Mesenteric fat pad (tissue), 1 donor: ENCODE measurements at places on chromosomes 11 and 22.

DNA sequence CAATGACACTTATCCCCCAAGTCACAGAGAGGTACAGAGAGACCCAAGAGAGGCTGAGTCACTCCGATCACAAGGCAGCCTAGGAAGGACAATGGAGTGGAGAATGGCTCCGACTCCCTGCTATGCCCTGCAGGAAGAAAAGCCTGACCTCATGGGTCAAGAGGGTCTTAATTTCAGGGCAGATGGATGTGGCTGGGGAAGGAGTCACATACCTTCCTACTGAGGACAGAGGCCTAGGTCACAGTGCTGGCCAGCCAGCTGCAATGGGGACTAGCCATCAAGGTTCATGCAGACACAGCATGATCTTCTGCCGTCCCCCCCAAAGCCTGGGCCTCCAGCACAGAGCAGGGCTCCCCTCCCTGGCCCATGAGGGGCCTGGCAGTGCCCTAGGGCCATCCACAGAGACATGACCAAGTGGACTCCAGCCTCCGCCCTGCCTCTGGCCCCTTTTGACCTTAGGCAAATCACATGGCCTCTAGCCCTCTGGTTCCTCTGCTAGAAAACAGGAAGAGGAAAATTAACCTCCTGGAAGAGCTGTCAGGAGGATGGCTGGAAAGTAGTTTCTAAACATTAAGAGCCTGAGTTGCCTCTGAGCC, 1.8 kb downstream of the ARRB1 start:
- no peak for DNase-seq

GRCh38 chr11:60376601-60377000, 1.7 kb upstream of the MS4A7 start:
- no peak for DNase-seq

GRCh38 chr11:47641600-47642098, 710 bp downstream of the MTCH2 start:
- no peak for DNase-seq

- DNase-seq: no peak
Measured at GRCh38 chr11:2193099-2193887, 21.7 kb upstream of the TH start.

DNA sequence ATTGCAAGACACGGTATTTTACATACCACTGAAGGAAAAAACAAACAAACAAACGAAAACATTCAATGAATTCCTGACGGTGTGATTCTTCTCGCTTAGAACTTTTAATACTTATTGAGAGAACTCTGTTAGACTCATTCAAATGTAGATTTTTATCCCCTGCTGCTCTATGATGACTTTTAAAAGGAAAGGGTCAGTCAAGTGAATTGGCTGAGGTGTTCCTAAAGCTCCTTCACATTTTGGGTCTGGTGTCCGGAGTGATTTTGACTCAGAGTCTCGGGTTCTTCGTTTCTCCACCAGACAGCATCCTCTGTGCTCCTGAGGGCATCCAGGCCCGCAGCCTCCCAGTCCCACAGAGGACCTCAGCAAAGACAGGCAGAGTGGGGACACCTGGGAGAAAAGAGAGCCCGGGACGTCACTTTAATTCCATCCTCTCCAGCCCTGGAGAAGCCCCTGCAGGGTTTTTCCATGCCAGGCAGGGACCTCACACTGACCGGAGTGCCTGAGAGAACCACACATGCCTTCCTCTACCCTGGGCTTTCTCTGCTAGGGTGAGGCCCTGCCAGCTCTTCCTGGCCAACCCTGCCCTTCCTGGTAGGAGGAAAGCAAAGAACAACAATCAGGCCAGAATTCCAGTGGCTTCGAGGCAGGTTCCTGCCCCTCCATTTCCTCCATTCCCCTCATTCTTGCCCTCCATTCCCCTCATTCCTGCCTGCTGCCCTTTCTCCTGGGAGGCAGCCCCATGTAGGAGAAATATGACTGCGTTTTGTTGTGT, 1.4 kb upstream of the CSF2RB start:
- DNase-seq: no peak

GRCh38 chr22:29342177-29342576, 26.7 kb upstream of the RASL10A start:
- DNase-seq: no peak

- no peak for DNase-seq
Measured at GRCh38 chr22:42313804-42314581, 43.5 kb upstream of the TCF20 start.

- DNase-seq: no peak
Measured at GRCh38 chr11:111736621-111737443, 29.4 kb downstream of the PPP2R1B start.

DNA sequence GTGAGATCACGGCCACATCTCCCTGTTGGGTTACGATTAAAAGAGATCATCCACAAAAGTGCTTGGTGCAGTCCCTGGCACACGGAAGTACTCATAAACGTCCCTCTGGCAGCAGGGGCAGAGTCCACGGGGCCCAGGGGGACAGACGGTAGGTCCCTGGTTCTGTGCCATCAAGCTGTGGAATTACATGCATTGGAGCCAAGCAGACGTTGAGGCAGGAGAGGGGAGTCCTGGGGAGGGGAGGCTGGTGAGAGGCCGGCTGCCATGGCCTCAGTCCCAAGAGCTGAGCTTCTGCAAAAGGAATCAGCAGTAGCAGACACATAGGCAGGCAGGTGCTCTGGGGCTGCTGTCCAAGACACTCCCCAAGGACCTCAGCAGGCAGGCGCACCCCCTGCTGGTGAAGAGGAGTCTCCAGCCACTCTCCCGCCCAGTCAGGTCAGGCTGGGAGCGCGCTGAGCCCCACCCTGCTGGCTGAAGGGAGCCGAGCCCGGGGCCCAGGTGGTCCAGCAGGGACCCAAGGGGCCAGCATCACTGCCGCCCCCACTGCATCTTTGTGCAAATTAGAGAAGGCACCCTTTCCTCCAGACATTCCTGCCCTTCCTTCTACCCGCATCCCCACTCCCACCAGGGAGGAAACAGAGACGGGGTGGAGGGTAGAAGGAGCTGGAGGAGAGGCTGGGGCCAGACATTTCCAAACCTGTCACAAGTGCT, 7.6 kb upstream of the KCTD17 start:
- no peak for DNase-seq

GRCh38 chr11:94325681-94326080, 21.3 kb downstream of the IZUMO1R start:
- no peak for DNase-seq

DNA sequence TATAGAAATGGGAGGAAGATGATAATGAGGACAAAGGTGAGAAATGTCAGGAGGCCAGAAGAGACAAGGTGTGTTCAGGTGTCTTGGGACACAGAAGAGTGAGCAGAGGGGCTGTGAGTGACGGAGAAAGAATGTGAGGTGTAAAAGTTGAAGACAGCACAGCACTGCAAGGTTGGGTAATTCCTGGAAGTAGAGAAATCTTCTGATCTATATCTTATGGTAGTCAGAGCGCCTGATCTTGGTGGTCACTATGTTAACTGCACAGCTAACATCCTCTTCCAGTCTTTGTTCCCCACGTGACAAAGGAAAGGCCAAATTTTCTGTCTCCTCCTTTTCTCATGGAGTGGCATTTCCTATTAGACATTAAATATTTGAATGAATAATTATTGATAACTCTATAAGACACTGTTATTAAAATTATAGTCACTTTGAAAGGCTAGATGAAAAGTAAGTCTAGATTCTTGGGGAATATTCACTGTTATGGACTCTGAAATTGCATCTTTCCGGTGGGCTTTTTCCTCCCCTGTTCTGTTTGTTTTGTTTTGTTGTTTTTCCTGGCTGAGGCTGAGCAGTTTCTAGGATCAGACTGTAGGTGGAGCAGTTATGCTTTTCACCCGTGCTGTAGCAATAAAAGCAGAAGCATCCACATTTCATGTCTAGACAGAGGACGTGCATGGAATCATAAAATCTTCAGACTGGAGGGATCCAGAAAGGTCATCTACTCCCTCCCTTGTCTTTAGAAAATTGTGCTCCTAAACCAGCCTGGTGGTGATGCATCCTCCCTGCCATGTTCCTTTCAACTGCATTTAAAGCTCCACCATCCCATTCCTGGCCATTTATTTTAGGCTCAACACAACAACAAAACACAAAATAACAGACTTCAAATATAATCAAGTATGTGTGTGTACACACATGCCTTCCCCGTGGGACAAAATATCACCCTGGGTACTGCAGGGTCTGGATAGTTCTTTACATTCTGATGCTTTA, 26.6 kb downstream of the SC5D start:
- DNase-seq: no peak

GRCh38 chr11:10331548-10332289, 26.8 kb downstream of the ADM start:
- DNase-seq: no peak

GRCh38 chr11:9506489-9507276, 45.9 kb downstream of the ZNF143 start:
- no peak for DNase-seq

DNA sequence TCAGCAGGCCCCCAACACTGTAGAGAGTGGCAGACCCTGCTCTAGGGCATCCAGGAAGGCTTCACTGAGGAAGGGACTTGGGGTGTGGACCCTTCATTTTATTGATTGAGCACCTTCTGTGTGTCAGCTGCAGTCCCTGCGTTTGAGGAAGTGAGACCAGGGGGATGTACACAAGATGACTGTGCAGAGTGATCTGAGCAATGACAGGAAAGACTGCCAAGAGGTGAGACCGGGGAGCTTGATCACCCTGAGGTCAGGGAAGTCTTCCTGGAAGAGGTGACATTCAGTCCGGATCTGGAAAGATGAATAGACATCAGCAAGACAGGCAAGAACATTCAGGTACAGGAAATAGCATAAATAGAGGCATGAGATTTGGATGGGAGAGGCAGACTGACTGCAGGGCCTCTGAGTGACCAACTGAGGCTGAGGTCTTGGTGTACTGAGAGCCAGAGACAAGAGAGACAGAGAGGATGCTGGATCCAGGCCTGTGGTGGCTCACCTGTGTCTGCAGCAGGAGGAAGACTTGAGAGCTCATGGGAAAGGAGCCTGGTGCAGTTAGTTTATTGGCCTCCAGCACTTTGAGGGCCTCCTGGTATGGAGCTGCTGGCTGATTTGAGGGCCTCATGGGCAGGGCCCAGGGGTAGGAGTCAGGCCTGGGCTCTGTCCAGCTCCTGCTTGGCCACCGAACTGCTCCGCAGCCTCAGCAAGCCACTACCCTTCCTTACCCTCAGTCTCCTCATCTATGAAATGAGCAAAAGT, 5.2 kb downstream of the DGAT2 start:
- no peak for DNase-seq

- no peak for DNase-seq
Measured at GRCh38 chr11:68021167-68021787, 9.2 kb upstream of the NDUFS8 start.

GRCh38 chr11:5591613-5592012, 4.8 kb upstream of the TRIM6 start:
- DNase-seq: no peak

DNA sequence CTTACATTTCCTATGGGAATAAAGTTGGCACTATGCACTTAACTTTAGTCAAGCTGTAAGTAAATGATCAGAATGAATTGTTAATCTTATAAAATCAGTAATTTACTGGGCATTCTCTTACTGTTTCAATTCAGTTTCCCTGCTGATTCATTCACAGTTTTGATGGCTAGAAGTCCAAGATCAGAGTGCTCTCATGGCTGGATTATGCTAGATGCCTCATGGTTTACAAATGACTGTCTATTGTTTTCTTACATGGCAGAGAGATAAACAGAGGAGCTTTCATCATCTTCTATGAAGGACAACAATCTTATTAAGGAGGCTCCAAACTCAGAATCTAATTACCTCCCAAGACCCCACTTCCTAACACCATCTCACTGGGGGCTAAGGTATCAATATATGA, 135.1 kb upstream of the CARD18 start:
- no peak for DNase-seq

GRCh38 chr22:43004362-43005035, 10.4 kb downstream of the PACSIN2 start:
- no peak for DNase-seq
